ENCODE measurements at places on chromosomes 1 and 21.

- no peak for DNase-seq
Observed at GRCh38 chr1:97340951-97341350, 579.9 kb downstream of the DPYD start.

DNA sequence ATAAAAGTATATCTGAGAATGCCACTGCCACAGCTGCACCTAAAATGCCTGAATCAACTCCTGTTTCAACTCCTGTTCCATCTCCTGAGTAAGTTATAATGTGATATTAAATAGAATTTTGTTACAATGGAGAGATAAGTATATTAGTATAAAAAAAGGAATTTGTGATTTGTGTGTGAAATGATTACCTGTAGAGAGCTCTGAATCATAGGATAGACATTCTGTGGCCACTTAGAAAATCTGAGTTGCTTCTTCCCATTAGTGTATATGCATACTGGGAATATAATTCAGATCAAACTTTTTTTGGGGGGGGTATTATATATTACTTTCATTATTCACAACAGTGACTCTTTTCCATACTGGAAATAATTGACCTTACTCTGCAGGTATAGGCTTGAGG is 52.9 kb downstream of the SUCO start:
- DNase-seq, result no peak

GRCh38 chr1:4836574-4836973 is 182.2 kb downstream of the AJAP1 start:
- DNase-seq, result no peak

GRCh38 chr1:16905110-16905867 is 9.5 kb downstream of the RNU1-2 start:
- peak; percentile 53 for DNase-seq

DNA sequence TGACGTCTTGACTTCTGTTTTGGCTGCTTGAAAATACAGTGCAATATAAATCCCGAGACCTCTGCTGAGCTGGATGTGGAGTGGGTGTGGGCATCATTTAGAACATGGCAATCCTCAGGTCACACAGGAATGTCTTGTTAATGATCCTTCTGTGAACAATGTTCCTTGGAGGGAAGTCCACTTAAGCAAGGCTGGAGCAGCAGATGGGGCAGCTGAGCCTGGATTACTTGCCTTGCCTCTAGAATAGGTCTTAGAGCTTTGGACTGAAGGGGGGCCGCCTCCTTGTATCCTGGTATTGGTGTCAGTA is 926 bp upstream of the SCMH1 start:
- DNase-seq, result no peak

- peak; percentile 15 for DNase-seq
Observed at GRCh38 chr1:54798769-54799641, 2.1 kb downstream of the TTC22 start.

- DNase-seq, result no peak
Observed at GRCh38 chr1:54337928-54338327, 68.3 kb downstream of the SSBP3 start.

DNA sequence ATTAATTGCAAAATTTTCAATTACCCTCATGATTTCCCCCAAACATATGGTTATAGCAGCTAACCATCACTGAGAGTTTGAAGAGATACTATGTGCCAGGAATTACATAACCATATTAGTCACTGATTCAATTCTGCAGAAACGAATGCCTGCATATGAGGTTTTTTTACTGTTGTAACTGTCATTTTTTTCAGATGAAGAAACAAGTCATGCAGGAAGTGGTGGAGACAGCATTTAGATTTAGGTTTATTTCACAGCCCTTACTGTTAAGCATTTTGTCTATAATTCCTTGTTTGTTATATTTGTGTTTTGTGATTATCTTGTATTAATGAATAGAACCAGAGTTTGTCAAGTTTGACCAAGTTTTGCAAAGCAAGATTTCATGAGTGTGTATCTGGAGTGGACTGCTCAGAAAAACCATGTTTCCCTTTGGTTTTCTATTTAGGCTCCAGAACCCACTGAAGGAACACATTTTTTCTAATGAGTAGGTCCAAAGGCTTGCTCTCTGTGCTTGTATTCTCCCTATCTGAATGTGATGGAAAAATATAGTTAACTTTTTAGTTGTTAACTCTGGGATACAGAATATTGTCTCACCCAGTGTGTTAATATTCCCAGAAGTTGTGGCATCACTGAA is 308.5 kb upstream of the ADAMTS5 start:
- DNase-seq, result no peak

DNA sequence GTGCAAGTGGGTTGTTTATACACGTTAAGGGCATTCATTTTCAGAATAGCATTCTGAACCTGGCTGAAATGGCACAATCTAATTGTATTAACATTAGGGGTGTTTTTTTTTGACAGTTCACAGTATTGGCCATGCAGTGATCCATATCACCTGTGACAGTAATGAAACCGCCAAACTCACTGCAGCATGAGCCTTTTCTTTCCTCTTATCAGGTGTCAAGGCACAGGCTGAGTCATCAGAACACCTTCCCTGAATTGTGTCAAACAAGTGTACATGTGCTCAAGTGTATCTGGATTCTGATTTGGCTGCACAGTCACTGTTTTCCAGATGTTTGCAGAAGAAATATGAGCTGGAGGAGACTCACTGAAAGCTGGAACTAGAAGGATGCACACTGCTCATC is 47.7 kb upstream of the C8B start:
- no peak for DNase-seq

DNA sequence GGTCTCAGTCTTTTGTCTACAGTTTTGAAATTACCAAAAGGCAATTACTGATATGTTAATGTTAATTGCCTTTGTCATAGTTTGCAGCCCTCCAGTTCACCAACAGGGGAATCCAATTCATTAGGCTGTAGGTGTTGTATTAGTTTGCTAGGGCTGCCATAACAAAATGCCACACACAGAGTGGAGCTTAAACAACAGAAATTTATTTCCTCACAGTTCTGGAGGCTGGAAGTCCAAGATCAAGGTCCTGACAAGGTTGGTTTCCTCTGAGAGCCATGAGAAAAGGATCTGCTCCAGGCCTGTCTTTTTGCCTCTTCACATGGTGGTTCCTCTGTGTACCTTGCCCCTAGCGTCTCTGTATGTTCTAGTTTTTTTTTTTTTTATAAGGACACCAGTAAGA is 1.3 kb downstream of the RTCA start:
- no peak for DNase-seq

- no peak for DNase-seq
Observed at GRCh38 chr1:245118066-245118465, 36.7 kb upstream of the KIF26B start.

- DNase-seq, result no peak
Observed at GRCh38 chr1:85396194-85396593, 68.8 kb downstream of the DDAH1 start.

DNA sequence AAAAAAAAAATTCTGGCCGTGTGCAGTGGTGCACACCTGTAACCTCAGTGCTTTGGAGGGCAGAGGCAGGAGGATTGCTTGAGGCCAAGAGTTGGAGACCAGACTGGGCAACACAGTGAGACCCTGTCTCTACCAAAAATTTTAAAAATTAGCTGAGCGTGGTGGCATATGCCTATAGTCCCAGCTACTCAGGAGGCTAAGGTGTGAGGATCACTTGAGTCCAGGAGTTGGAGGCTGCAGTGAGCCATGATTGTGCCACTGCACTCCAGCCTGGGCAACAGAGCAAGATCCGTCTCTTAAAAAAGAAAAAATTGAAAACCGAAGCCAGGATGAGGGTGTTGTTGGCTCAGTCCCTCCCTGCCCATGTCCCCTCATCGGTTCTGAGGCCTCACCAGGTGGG is 55.9 kb upstream of the PAX7 start:
- DNase-seq, result no peak

DNA sequence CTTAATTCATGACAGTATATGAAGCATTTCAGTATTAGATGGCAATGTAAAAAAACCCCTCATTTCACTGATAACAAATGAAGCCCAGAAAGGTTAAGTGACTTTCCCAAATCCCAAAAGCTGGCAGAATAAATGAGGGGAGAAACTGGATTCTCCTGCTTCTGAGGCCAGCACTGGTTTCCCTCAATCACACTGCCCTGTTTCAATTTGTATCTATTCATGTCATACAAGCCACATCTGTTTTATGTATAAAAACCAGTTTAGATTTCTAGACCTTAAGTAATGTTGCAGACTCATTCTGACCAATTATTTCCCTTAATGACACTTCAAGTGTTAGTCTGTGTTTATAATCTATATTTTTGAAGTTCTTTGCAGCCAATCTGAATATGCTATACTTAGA is 16.8 kb downstream of the PLPPR4 start:
- no peak for DNase-seq

GRCh38 chr1:115440733-115441132 is 102.7 kb upstream of the NGF start:
- no peak for DNase-seq

DNA sequence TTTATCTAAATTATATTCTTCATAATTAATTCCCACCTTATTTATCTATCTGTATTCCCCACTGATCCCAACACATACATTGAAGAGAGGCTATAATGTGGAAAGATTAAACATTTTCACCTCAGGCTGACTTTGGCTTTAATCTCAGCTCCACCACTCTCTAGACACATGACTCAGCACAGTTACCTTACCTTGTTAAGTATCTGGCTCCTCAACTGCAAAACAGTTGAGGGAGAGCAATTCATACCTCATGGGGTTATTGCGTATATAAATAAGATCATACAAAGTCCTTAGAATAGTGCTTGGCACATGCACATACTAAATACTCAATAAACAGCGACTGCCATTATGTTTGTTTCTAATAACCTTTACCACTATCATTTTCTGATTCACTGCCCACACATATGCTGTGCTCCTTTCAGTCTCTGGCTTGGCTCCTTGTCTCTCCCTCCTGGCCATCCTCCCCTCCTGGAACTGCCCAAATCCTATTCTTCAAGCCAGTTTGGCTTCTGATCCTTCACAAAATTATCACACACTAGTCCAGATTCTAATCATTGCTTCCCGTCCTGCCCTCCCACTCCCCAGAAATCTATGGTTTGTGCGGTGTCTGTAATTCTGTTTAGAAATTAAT is 50.1 kb downstream of the BCL9 start:
- DNase-seq, result no peak

GRCh38 chr21:14876524-14876840 is 188.3 kb downstream of the NRIP1 start:
- no peak for DNase-seq

DNA sequence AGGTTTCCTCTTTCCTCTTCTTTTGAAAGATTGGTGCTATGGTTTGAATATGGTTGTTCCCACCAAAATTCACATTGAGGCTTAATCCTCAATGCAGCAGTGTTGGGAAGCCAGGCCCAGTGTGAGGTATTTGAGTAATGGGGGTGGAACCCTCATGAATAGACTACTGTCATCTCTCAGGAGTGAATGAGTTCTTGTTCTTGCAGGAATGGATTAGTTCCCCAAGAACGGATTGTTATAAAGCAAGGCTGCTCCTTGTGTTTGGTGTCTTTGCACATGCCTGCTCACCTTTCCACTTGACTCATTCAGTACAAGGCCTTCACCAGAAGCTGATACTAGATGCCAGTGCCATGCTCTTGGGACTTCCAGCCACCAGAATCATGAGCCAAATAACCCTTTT is 223.2 kb downstream of the BACH1 start:
- no peak for DNase-seq

DNA sequence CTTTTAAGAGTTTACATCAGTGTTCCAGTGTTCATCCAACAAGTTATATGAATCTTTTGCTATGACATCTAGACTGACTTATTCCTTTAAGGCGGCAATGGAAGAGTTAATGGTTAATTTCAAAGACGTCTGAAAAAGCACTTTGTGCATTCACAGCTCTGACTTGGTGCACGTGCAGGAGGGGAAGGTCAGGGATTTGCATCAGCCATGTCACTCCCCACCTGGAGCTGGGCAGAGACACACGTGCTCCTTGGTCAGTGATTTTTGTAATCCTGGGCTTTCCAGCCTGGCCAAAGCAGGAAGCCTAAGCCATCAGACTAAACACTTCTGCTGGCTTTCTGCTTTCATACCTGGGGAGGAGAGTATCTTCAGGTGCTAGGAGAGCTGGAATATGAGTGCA is 96.3 kb downstream of the ST3GAL3 start:
- DNase-seq, result no peak

GRCh38 chr1:193104907-193105820 is at the start of gene GLRX2:
Gene GLRX2 (minus strand): TSS chr1:193105414. CDS start chr1:193105382, 32 bp downstream.
- DNase-seq, result no peak

DNA sequence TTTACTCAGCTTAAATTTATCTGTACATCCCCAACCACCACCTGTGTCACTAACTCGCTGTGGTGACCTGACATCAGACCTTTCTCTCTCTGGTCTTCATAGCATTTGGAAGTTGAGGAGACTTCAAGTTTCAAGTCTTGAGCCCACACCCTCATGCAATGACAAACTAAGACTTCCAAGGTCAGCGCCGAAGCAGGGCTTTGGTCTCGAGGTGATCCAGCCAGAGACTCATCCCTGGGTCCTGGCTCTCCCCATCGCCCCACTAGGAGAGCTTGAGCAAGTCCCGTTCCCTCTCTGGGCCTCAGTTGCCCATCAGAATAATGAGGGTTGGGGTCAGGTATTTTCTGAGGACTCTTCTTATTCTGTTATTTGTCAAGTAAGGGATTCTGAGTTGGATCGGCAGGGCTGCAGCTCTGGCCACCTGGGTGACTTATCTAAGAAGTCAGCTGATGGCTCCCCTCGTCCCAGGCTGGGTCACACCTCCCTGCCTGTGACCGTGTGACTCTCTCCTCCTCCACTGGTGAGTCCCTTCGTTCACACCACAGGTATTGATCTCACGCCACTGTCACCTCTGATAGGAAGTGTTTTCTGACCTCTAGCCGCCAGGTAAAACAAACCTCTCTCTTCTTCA is 143.7 kb upstream of the RUNX3 start:
- DNase-seq, result no peak

DNA sequence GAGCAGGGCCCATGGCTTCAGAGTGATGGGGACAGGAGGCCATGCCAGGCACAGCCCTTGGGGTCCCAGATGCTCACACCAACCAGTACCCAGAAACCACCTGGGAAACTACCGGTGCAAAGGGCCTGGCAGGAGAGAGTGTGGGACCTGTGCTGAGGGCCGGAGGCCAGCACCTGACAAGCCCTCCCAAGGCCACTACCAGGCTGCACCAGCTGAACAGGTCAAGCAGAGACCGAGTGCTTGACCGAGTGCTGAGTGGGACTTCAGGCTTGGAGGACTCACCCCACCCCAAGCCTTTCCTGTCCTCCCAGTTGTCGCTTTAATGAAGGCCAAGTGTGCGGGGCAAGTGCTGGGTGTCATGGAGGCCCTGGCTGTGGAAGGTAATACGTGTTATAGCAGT is 36.5 kb downstream of the SNAP47 start:
- no peak for DNase-seq

DNA sequence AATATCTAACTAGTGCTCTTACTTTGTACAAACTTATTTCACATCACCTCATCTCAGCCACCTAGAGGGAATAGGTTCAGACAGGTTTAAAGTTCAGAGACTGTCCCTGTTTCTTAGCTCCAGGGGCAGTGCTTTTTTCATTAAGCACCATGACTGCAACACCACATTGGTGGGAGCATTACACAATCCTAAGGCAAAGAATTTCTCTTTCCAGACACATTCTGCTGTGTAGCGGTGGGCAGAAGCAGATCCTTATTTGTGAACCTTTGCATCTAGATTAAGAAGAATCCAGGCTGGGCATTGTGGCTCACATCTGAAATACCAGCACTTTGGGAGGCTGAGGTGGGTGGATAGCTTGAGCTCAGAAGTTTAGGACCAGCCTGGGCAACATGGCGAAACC is 16.1 kb downstream of the LCA5L start:
- no peak for DNase-seq

GRCh38 chr21:45336870-45337269 is 49.2 kb upstream of the POFUT2 start:
- DNase-seq, result no peak

GRCh38 chr1:34884961-34885360 is 25.4 kb upstream of the SMIM12 start:
- DNase-seq, result no peak

Data from stimulated activated CD4-positive, alpha-beta T cell treated with anti-CD3 and anti-CD28 coated beads, TNF-alpha, amount 100 ng/mL, for 24 hours (primary cell).